ENCODE measurements at places on chromosomes 16 and 17.

- no peak for DNase-seq
Observed at GRCh38 chr16:60329108-60329507, 1595.0 kb upstream of the GOT2 start.

GRCh38 chr17:79877041-79877440 lies 37.8 kb upstream of the CBX4 start:
- no peak for DNase-seq

DNA sequence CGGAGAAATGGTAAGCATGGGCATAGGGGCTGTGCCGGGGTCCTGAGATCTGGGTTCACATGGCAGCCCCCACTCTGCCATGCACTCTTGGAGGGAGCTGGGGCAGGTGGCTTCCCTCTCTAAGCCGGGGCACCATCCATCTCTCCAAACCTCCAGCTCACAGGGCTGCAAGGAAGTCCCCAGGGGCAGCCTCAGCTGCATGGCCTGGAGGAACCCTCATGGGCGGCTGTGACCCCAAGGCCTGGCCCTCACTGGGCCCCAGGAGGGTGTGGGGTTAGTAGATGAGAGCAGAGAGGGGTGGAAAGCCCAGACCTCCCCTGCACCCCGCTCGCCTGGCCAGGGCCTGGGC lies 2.6 kb downstream of the CTRB2 start:
- DNase-seq = no peak

DNA sequence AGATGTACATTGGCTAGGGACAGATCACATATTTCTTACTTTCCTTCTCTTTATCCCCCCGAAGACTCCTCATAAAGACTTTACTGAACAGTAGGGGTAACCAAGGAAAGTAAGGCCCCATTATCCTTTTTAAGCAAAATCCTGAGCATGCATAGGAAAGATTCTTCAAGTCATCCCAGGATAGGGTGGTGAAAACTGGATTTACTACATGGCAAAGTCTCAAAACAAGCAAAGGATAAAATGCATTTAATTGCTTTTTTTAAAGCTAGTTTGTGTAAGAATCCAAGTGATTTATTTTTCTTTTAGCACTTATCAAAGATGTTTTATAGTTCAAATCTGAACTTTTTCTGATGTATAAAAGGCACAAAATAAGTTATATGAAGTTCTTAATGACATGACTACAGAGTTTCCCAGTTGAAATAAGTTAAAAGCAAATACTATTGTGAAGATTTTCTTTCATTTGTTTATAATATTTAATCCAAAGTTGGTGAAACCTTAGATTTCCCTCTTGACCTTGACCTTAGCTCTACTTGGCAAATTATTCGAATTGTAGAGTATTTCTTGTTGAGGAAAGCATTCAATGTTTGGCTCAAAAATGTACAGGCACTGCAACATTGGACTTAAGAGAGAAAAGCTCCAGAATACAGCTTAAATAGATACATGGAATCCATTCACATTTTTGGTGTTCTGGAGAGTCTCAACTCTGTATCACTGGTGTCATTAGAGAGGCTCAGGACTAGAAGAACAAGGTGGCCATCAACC lies 104.3 kb downstream of the ABCA8 start:
- DNase-seq = no peak

All from stimulated activated CD4-positive, alpha-beta T cell treated with anti-CD3 and anti-CD28 coated beads, Interleukin-4, amount 100 ng/mL, for 1 hour (primary cell).